Mesothelial cell of epicardium (in vitro differentiated cells): ENCODE measurements at places on chromosomes 7 and 10.

DNA sequence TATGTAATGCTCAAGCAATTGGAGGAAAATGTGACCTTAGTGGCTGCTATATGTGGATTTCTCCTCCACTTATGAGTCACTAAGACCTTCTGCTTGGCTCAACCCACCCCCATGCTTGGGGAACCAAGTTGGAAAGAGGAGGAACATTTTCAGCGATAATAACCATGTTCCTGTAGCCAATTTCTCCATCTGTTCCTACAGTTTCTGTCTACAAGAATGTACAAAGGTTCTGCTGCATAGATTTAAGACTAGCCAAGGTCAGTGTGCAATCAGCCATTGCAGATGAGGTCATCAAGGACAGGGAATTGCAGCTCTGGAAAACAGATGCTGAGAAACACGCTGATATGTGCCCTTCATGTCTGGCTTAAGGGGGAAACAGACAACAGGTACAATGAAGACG, 5.6 kb upstream of the NRCAM start:
- DNase-seq: no peak

DNA sequence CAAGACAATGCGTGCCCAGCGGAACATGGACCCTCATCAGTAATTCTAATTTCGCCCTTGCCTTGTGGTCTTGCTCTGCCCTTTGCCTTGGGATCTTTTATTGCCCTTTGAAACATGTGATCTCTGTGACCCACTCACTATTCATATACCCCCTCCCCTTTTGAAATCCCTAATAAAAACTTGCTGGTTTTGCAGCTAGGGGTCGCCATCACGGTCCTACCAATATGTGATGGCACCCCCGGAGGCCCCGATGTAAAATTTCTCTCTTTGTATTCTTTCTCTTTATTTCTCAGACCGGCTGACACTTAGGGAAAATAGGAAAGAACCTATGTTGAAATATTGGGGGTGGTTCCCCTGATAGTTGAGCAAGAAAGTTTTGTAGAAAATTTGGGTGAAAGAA, 242.7 kb downstream of the CDK14 start:
- DNase-seq: no peak

- DNase-seq: no peak
Measured at GRCh38 chr10:91797048-91797690, 1.1 kb upstream of the TNKS2 start.

- DNase-seq: no peak
Measured at GRCh38 chr7:27389496-27389895, 146.9 kb downstream of the EVX1 start.

- no peak for DNase-seq
Measured at GRCh38 chr10:106555599-106555998, 608.9 kb downstream of the SORCS1 start.

GRCh38 chr7:45240273-45240771, 82.7 kb downstream of the RAMP3 start:
- no peak for DNase-seq

DNA sequence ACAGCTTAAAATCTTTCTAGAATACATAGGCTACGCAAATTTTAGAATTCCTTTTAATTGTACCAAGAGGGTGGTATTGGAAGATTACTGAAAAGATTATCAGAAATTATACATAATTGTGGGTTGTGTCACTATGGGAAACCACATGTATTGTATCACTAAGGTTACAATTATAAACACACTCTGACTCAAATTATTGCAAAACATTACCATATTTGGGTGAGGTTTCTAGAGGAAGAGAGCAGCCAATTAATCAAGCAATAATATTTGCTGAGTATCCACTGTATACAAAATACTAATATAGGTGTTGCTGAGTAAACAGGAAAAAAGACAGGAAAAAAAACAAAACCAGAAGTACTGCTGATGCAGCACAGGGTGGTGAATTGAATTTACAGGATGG, 3.1 kb upstream of the CAPZA2 start:
- no peak for DNase-seq

- peak; percentile 53 for DNase-seq
Measured at GRCh38 chr7:128166603-128167041, 74.5 kb upstream of the LEP start.

DNA sequence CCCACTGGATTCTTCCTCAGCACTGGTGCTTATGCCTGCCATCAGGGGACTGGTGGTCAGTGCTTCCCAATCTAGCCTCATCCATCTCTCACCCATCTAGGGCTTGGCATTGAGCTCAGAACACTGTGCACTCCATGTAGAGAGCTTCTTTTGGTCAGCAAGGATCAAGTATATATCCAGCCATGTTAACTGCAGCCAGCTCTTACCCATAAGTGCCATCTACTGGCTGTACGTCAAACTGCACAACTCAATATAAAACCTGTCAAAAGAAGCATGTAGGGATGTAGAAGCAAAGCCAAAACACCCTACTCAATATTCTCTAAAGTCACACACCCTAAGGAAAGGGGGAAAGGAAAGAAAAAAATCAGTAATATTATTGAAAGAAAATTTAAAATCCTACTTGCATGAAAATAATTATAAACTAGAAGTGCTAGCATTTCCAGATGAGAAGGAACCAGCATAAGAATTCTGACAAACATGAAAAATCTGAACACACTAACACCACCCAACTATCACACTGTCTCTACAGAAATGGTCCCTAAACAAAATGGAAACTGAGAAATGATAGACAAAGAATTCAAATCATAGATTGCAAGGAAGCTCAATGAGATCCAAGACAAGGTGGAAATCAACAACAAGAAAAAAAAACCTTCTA, 531.1 kb upstream of the STEAP1 start:
- DNase-seq: no peak

DNA sequence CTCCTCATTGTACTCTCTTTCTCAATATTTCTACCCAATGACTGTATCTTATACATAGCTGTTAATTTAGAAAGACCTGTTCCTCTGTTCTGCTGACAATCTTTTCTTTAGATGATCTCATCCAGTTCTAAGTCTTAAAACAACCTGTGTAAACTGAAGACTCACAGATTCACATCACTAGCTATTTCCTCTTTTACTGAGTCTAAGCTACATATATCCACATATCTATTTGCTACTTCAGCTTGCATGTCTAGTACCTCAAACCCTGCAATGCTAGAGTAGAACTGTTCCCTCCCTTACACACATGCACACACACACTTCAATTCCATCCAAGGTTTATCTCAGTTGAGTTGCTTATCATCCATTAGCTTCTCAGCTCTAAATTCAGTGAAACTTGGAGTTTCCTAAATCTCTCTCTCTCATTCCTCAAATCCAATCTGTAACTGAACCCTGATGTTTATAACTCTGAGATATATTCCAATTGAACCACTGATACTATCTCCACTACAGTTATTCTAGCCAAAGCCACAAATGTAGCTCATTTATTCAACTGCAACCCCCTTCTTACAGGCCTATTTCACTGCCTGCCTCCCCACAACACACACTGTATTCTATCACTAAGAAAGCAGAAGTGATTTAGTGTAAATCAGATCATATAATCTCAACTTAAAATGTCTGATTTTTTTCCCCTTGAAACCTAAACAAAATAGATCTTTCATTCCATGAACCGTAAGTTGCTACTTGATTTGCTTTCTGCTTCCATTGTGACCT, 1036.8 kb upstream of the POT1 start:
- no peak for DNase-seq

GRCh38 chr10:90197766-90198165, 496.4 kb downstream of the KIF20B start:
- no peak for DNase-seq

DNA sequence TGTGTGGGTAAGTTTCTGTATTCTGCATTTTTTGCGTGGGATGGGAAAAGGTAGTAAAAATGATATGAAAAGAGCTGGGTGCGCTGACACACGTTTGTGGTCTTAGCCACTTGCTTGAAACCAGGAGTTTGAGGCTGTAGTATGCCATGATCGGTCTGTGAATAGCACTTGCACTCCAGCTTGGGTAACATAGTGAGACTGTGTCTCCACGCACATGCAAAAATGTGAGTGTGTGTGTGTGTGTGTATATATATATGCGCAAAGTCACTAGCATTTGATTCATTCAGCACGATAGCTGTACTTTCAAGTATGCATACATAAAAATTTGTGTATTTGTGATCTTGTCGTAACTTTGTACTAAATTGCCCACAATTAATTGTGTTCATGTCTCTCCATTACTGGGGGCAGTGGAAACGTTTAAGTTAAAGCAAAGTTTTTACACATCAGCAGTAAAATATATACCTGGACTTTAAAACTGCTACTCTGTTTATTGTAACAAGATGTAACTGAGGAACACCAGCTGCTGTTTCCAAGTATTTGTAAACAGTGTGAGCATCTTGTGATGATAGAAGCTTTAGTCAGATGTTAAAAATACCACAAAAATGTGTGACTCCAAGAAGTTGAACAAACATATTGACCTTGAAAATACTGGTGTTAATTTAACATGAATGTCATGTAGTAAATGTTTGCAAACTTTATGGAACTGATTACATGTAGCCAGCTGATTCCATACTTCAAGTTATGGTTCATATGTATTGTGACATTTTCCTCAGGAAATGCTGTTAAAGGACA, 1.6 kb downstream of the ZRANB1 start:
- no peak for DNase-seq

- no peak for DNase-seq
Measured at GRCh38 chr7:7109934-7110333, 72.4 kb upstream of the C1GALT1 start.

- DNase-seq: no peak
Measured at GRCh38 chr10:1100691-1101368, 44.6 kb downstream of the WDR37 start.

- no peak for DNase-seq
Measured at GRCh38 chr10:31936933-31937332, 8.3 kb upstream of the ARHGAP12 start.

DNA sequence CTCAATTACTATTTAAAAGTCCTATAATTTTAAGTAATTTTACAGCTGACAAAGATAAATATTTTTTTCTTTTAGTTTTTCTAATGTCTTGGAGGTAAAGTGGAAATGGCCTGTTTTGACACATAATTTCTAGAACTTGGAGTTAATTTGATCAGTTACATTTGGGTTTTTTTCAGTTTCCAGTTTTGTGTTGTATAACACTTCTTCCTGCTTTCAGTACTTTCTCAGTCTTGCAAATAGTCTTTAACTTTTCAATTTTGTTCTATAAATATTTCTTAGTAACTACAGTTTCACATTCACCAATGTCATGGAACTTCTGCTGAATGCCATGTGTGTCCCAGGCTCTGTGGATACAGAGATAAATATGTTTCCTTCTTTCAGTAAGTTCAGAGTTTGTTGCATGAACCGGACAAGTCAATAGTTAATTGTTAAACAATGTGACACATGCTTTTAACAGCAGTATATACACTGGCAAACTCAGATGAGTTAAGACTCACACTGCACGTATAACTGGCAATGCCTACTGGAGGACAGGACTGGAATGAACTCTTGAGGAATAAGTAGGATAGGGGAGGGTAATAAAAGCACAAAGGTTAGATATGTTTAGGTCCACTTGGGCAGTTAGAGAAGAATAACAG, 4.6 kb downstream of the SHOC2 start:
- DNase-seq: no peak

- DNase-seq: no peak
Measured at GRCh38 chr7:143315776-143316175, at the start of gene CLCN1. Gene CLCN1 (plus strand): TSS chr7:143316111. CDS start chr7:143316213, 102 bp downstream.

GRCh38 chr10:30190577-30191552, 131.5 kb upstream of the JCAD start:
- no peak for DNase-seq

DNA sequence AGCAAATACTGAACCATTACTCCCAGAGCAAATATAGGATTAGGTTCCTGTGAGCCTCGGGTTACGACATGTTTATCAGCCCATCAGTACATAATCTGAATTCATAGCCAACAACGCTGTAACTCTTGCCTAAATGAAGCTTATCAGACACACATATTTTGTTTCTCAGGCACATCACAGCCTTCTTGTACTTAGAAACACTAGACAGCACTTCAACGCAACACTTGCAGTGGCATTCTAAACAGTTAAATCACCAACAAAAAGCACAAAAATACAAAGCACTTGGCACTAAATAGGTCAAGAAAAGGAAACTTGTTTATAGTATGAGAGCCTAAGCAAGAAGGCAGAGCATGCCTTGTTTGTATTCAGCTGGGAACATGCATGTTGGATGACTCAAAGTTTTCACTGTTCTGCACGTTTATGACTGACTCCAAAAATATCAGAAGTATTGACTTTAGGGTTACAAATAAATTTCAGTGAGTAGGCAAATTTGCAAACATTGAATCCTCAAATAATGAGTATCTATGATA, 75.0 kb downstream of the VPS50 start:
- no peak for DNase-seq

GRCh38 chr10:92690211-92690914, 608 bp downstream of the HHEX start:
- DNase-seq: no peak

GRCh38 chr7:133484086-133484485, 231.2 kb downstream of the EXOC4 start:
- DNase-seq: no peak

DNA sequence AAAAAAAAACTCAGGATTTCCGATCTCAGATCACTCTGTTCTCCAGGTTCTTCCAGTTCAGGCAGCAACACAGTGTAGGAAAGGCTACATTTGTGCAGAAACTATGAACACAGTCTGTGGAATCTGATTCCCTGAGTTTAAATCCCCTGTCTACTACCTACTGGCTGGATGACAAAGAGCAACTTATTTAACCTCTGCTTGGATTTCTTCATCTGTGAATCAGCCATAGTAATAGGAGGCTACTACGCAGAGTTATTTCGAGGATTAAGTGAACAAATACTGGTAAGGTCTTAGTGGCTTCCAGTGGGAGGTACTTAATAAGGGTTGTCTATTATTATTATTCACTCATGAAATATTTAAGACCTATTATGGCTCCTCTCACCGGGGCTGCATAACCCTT, 44.3 kb upstream of the PDCD4 start:
- no peak for DNase-seq

- DNase-seq: no peak
Measured at GRCh38 chr7:151744656-151745638, 132.0 kb downstream of the PRKAG2 start.

GRCh38 chr10:6465437-6465836, 114.6 kb downstream of the PRKCQ start:
- DNase-seq: no peak

- no peak for DNase-seq
Measured at GRCh38 chr7:74097937-74098614, 14.5 kb downstream of the LIMK1 start.

GRCh38 chr10:127908959-127909267, 2.0 kb downstream of the PTPRE start:
- no peak for DNase-seq
